ENCODE measurements at places on chromosomes 13 and 19. TPM values are rescaled to one million over a fixed set of nuclear protein-coding genes. Genes with fewer than 3 reads are reported as not detected.

NLRP7 gene
- not detected for total RNA-seq

URAD gene
- not detected for total RNA-seq

IGFL2 gene
- total RNA-seq = not detected

NLRP5 gene
- total RNA-seq = not detected

S1PR2 gene
- total RNA-seq = 3.6 TPM

SLC7A9 gene
- not detected for total RNA-seq

FBXW9 gene
- 2.2 TPM for total RNA-seq

- DNase-seq = no peak
Measured at GRCh38 chr19:45601115-45601514, 897 bp downstream of the GPR4 start.

GRCh38 chr19:38781058-38781457, 7.7 kb upstream of the LGALS7 start:
- no peak for DNase-seq

DNA sequence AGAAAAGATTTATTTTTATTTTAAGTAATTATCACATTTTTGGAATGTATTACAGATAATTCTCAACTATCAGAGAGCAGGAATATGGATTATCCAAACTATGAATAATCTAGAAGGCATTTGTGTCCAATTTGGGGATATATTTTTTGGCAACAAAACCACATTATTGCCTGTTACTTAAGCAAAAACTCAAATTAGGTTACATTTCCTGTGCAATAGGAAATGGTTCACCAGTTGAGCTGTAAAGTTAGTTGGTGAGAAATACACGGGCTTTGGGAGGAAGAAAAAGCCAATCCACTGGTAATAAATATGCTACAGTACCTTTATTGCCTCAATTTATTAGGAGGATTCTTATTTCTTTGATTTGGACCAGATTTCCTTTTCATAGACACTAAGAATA, 1075.2 kb downstream of the PCDH9 start:
- DNase-seq = no peak

DNA sequence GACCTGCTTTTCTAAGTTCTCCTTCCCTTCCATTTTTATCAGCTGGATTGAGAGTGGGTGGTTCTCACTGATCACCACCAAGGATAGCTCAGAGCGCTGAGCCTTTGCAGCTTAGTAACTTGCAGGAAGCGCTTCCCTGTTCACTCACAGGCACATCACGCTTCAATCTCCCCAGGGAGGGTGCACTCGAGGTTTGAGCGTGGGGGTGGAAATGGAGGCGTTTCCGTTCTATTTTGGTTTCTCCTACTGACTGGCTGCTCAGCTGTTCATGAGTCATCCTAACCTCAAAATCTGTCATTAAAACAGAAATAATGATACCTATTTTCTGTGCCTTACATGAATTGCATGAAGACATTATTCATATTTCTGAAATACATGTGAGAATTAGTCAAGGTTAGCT, 292.1 kb downstream of the SPRY2 start:
- DNase-seq = peak; percentile 93

- no peak for DNase-seq
Measured at GRCh38 chr13:20848944-20849343, 53.6 kb downstream of the XPO4 start.

DNA sequence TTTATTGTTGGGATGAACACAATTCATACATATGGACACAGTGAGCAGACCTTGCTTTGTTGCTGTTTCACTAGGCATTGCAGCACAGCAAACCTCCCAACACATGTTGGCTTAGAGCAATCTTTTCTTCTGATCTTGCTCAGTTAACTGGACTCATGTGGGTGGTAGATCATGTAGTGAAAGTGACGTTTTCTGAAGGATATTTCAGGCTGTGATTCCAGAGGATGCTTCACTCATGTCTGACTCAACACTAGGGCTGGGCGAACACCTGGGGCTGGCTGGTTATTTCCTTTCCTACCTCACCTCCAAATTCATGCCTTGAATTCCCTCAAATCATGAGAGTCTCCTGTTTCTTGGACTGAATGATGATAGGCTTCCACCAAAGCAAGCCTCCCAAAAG, 14.3 kb upstream of the LGALS13 start:
- DNase-seq = no peak

GRCh38 chr13:19591864-19592263, 30.5 kb upstream of the TPTE2 start:
- DNase-seq = no peak

GRCh38 chr19:10516671-10517286, 468 bp downstream of the S1PR5 start:
- DNase-seq = no peak

DNA sequence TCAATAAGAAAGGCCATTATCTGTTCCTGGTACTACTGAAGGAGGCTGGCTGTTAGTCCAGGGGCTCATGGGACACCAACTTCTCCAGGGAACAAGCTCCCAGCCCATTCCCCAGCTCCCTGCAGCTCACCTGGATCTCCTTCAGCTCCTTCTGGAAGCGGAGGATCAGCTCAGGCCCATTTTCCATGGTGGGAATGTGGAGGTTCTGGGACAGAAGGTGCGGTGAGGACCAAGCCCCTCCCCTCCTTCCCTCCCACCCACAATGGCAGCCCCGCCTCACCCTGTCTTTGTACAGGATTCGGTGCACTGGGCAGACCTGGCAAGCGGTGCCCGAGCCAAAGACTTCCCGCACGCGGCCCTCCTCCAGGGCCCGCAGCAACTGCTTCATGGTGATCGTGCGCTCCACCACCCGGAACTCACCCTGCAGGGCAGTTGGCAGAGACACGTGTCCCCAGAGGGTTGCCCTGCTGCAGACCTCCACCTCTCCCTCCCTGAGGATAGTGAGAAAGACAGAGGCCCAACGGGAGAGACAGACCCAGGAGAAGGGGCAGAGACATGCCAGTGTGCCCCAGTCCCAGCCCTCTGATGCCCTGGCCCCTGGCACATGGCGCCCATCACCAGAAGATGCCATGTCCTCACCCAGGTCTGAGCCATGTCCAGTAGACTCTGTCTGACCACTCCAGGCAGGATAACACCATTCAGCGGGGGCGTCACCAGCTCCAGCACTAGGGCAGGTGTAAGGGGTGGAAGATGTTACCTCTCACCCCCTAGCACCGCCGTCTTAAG, 14.3 kb downstream of the BCAT2 start:
- no peak for DNase-seq
